CD4-positive, alpha-beta T cell treated with Interleukin-2 at 100 ng/mL for 4 hours (primary cell): ENCODE measurements at places on chromosomes 7 and 10.

DNA sequence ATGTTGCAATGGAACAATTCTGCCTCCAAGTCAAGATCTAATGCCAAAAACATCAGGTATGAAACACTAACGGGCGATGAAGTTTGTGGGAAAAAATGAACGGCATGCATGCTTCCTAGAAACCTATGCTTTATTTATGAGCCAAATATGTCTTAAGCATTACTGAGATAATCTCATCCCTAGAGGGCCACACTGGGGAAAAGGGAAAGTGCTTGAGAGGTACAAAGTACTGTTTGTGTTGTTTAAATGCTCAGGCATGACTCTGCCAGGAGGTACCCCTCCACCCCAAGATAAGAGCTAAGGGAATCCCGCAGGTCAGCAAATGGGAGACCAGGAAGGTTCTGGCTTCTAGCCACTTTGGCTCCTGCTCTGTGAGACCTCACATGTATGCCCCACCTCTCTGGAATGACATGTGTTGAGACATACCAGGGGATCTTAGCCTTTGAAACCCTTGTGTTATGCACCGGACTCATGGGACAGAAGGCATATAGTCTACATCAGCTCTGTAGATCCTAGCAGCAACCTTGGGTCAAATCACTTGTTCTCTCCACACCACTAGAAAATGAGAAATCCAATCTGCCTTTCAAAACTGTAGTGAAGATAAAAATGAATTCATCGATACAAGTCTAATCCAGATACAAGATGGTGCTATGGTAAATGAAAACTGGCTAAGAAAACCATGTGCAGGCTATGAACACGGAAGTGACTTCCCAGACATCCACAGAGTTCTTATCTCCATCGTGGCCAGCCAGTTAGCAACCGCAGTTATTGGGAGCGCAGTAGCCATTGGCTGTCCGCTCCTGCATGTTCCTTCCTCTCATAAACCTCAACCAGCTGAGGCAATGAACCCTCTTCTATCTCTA is 61.0 kb downstream of the CREB3L2 start:
- DNase-seq: no peak

DNA sequence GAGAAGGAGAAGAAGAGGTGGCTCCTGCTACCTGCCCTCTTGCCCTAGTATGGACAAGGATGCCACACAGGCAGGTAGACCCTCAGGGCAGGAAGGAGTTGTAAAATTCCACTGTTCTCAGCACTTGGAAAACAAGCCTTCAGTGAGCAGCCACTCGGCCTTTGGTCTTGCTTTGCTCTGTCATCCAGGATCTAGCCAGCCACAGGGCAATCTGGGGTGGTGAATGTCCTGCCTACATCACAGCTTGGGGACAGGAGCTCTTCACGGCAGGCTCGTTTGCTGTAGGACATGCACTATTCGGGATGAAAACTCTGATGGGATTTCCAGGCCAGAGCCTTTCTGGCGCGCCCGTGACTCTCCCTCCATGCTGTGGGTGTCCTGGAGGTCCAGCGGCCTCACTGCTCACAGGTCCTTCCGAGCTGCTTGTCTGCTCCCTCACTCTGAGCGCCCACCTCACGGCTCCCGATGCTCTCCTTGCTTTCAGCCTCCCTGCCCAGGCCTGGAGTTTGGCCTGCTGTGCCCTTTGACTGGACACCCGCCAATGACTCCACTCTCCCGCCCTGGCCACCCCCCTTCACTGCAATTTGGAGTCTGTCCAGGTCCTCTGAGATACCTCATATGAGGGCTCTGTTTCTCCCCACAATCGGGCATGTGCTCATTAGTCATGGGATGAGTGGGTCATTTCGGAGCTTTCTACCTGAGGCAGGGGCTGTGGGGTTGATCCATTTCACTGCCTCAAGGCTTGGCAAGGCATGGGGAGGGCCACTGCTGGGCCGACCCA is 227.2 kb upstream of the GRB10 start:
- DNase-seq: no peak

DNA sequence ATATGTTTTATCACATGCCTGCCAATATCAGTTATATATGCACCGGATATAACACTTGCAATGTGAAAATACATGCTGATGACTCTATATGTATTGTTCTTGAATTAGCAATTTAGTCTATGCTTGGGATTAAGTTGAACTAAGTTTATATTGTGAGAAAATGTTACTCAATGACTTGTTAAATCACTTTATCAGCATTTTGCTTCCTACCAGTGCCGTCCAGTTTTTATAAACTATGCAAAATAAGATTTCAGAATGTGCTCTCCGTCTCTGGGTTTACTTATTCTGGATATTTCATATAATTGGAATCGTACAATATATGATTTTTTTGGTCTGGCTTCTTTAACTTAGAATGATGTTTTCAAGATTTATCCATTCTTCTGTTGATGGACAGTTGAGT is 25.5 kb upstream of the SLC26A3 start:
- no peak for DNase-seq

- DNase-seq: no peak
Measured at GRCh38 chr7:151308256-151308655, 33.4 kb upstream of the NUB1 start.

- DNase-seq: no peak
Measured at GRCh38 chr10:6383096-6383812, 180.5 kb downstream of the PFKFB3 start.

- DNase-seq: no peak
Measured at GRCh38 chr7:131170440-131171271, 157.0 kb upstream of the MKLN1 start.

- no peak for DNase-seq
Measured at GRCh38 chr10:48568546-48568945, 36.3 kb downstream of the ARHGAP22 start.

DNA sequence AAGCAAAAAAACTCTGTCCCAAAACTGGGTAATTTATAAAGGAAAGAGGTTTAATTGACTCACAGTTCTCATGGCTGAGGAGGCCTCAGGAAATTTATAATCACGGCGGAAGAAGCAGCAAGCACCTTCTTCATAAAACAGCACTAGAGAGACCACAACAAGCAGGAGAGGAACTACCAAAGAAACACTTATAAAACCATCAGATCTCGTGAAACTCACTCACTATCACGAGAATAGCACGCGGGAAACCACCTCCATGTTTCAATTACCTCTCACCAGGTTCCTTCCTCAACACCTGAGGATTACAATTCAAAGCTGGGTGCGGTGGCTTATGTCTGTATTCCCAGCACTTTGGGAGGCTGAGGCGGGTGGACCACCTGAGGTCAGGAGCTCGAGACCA is 48.5 kb downstream of the PDIA4 start:
- peak; percentile 31 for DNase-seq

DNA sequence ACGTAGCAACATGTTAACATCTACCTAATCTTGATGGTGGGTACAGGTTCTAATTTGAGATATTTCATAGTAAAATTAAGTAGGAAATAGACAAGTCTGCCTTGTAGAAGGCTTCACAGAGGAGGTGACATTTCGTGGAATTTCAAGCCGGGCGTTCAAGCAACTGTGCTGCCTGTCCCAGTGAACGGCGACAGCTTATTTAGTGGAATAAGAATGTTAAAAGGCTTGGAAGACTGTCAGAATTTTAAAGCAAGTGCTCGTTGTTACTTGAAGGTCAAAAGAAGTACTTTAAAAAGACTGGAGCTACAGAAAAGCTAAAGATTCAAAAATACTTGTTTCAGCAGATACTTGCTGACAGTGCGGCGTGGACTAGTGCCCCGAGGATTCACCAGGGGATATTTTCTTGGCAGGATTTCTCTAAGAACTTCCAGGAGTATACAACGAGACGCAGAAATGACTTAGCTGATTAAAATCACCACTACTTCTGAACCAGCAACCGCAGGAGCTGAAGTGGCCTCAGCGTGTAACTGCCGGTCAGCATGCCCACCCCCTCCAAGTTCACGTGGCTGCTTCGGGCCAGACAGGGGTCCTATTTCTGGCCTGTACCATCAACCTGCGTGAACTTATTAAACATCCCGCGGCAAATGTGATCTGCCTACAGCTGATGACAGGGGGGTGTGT is 46.5 kb downstream of the CTBP2 start:
- no peak for DNase-seq

GRCh38 chr10:32341596-32341995 is 5.4 kb downstream of the EPC1 start:
- no peak for DNase-seq

- no peak for DNase-seq
Measured at GRCh38 chr10:16116404-16117304, 256.3 kb upstream of the MINDY3 start.

GRCh38 chr7:91407942-91408341 is 143.7 kb downstream of the FZD1 start:
- no peak for DNase-seq

- no peak for DNase-seq
Measured at GRCh38 chr10:45023426-45023825, 22.7 kb downstream of the ZNF22 start.

DNA sequence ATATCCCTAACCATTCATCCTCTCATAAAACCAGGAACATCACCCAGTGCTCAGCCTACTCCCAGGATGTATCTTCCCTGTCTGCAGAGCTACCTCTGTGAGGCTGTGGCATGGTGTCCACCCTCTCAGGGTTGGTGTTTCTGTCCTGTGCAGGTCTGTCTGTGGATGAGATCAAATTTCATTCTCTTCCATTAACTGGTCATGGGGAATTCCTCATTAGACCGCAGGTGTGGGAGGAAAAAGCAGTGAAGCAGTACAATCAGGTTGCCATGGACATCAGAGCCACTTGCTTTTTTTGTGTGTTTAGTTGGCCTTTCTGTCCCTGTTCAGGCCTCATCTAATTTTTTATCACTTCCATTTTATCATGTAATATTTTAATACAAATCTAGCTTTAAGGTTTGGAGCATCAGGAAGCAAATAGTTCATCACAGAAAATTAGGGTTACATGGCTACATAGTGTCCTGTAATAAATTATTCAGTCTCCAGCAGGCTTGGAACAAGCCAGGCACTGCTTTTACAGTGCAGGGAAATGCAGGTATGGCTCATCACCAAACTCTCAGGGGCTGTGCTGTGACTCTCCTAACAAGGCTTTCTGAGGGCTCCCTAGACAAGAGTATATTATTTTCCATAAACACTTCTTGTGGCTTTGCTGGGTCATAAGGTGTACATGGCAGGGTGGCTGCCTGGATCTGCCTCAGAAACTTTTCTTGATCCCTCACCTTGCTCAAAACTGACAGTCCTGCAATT is 594.9 kb upstream of the IGFBP3 start:
- no peak for DNase-seq

GRCh38 chr7:64619705-64620104 is 46.2 kb upstream of the ZNF107 start:
- no peak for DNase-seq

DNA sequence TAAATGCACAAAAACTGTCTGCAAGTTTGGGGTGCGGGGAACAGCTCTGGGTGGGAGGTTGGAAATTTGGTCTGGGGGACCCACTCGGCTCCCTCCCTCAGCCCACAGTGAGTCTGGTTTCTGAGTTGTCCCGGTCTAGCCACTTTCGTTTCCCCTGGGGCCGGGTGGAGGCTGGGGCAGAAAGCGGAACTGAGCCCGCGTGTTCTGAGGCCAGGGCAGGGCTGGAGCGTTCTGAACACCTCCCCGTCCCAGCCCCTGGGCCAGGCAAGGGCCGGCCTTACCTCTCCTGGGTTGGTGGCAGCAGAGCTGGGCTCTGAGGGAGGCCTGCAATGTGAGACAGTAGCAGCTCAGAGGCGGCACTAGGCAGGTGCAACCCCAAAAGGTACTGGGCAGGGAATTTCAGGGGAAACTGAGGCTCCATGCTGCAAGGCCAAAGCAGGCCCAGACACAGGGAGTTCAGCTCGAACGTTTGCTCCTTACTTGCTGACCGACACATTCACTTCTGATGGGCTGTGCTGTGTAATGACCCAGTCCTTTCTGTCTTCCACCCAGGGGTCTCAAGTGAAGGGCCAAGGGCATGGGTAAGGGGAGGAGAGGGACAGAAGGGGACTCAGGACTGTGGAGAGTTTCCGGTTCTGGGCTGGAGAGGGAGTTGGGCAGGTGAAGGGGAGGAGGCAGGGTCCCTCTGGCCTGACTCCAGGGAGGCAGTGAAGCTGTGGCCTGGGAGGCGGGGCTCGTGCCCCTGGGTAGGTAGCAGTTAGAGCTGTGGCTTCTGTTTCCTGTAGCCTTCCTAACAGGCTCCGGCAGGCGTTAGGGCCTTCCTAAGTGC is 3.0 kb downstream of the IRF5 start:
- DNase-seq: peak; percentile 35

DNA sequence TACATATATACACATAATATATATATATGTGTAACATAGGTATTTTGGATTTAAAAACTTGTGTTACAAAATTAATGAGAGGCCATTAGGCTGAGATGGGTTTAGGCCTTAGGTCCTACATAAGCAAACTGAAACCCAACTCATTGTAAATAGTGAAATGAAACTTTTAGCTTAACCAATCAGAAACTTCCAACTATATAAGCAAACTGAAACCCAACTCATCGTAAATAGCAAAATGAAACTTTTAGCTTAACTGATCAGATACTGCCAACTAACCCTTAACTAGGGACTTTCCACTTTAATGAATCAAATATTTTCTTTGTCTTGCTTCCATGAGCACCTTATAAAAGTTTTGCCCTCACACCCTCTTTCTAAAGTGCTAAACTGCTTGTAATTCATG is 17.3 kb upstream of the SAMD9L start:
- DNase-seq: peak; percentile 44

DNA sequence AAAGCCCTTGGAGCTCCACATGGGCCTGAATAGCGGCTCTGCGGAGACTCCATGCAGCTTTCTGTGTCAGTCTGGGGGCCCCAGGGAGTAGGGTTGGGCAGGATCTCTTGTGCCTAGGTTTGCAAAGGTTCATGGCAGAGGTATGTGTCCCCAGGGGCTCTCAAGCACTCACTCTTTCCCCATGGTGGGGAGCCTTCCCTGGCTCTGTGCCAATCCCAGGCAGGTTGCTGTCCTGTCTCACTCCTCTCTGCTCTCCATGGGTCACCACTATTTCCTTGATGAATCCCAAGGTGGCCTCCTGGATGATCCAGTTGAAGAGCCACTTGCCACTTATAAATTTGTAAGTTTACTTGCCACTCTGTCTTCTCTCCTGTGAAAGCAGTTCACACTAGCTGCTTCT is 238.4 kb downstream of the CCDC7 start:
- DNase-seq: no peak

DNA sequence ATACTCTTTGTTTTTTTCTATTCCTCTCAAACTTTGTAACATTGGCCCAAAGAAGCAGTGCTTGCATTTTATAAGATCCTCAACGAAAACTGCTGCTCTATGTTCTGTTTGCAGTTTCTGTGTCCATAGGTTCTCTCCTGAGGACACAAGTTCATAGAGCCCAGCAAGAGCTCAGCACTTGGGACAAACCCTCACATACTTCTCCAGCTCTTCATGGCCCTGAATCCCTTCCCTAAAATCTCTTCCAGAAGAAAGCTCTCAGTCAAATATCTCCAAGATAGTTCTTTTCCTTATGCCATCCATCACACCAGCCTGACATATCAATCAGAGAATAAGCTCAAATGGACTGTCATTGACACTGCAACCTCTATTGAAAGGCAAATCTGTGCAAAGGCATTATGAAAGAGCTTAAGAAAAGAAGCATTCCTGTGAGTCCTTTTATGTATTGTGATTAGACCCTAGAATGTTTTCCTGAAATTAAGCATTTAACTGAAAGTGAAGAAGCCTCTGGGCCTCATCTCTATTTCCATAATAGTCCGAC is 405.5 kb downstream of the ANKRD7 start:
- DNase-seq: no peak

- no peak for DNase-seq
Measured at GRCh38 chr7:156818133-156818532, 74.8 kb downstream of the LMBR1 start.

GRCh38 chr10:72564596-72564995 is 61.3 kb downstream of the MICU1 start:
- DNase-seq: no peak

- DNase-seq: no peak
Measured at GRCh38 chr7:26356929-26357798, 65.5 kb downstream of the SNX10 start.
